Occipital lobe (tissue), 3 donors: ENCODE measurements at places on chromosomes 16 and 17. TPM values are rescaled to one million over a fixed set of nuclear protein-coding genes. Genes with fewer than 3 reads are reported as not detected.
A peak's percentile ranks its signal among the peaks of the same experiment; 100 is the strongest.

GRCh38 chr17:17849147-17849820 is 12.5 kb upstream of the SREBF1 start:
- peak; percentile 56 for DNase-seq

- no peak for DNase-seq
Measured at GRCh38 chr16:22355487-22355908, 18.9 kb downstream of the CDR2 start.

TBC1D16 gene
- total RNA-seq = 35.4 TPM

RPRML gene
- total RNA-seq = 16.1 TPM

KRT31 gene
- total RNA-seq = 0.47 TPM

- no peak for DNase-seq
Measured at GRCh38 chr17:2084766-2085647, 30.1 kb downstream of the HIC1 start.

KCNAB3 gene
- 2.7 TPM for total RNA-seq

DNA sequence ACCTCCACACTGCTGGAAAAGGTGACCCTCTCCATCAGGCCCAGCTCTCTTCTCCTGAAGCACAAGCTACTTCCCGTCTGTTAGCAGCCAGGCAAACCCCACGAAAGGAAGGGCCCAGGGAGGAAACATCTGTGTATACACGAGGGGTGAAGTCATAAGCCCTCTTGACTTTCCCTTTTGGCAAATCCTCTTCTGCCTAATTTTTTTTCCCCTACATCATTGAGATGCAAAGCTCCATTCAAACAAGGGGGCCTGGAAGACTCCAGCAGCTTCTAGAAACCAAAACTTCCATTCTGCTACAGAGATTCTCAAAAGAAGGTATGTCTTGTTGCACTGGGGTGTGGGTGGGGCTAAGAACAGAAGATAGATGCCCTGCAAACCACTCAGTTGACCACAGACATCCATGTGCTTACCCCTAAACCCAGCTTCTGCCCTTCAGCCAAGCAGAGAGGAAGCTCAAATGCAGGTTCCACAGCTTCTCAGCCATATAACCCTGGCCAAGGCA is 145.6 kb upstream of the RCVRN start:
- DNase-seq = no peak

GRCh38 chr16:65415460-65415859 is 293.6 kb upstream of the CDH11 start:
- no peak for DNase-seq

GRCh38 chr16:318628-319027 is 33.9 kb downstream of the AXIN1 start:
- no peak for DNase-seq

GRCh38 chr17:41522301-41523224 is 3.9 kb upstream of the KRT15 start:
- DNase-seq = no peak

DNA sequence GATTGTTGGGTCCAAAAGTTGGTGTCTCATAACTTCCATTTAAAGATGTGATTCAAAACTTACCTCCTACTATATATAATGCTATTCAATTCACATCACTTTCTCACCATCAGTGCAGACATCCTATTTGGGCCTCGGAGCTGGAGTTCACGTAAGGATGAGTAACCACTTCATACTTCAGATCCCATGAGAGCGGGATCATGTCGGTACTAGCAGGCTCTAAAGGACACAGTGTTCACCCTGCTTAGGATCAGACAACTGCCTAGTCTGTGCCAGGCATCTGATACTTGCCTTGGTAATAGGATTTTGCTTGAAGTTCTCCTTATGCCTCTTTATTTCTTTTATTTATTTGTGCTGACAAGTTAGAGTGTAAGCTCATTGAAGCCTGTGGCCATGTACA is 39.5 kb downstream of the RBFOX1 start:
- no peak for DNase-seq

- no peak for DNase-seq
Measured at GRCh38 chr17:72654706-72655105, 437.8 kb downstream of the SLC39A11 start.

HSPB9 gene
- not detected for total RNA-seq

RGS11 gene
- total RNA-seq = 2.8 TPM
